Fibroblast of the conjunctiva (primary cell): ENCODE measurements at places on chromosomes 11 and 22.
A peak's percentile ranks its signal among the peaks of the same experiment; 100 is the strongest.

- DNase-seq = no peak
Observed at GRCh38 chr11:131218542-131218941, 151.9 kb upstream of the NTM start.

DNA sequence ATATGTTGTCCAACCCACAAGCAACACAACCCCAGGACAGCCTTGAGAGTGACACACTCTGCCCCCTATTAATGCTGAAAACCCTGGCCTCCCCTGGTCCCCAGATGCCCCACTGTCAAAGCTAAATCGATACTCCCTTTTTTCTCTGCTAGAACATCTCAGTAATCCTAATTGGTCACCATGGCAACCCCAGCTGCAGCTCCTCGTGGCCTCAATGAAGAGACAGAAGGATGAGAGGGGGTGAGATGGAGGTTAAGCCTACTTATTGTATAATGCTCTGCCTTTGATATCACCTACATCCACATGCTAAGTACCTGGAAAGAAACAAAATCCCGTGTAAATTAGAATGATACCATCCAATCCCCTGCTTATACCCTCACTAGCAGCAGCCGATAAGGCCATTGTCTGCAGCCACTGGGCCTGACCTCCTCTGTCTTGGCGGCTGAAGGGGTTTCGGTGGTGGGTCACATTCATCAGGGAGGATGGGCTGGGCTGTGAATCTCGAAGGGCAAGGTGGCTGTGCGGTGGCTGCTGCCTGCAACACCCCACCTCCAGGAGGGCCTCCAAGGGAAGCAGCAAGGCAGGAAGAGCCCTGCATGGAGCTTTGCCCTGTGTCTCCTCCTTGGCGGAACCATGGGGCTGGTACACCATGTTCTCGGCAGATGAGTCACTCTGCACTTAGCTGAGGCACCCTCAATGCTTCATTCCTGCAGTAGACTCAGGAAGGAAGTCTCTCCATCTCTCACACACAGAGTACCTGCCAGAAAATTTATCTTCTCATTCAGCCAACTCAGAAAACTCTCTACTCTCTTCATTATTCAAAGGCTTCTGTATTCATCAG lies 399.5 kb downstream of the BUD13 start:
- no peak for DNase-seq

- peak; percentile 76 for DNase-seq
Observed at GRCh38 chr11:103773059-103773458, 263.4 kb upstream of the DDI1 start.

GRCh38 chr22:32661737-32662586 lies 139.5 kb upstream of the TIMP3 start:
- no peak for DNase-seq

DNA sequence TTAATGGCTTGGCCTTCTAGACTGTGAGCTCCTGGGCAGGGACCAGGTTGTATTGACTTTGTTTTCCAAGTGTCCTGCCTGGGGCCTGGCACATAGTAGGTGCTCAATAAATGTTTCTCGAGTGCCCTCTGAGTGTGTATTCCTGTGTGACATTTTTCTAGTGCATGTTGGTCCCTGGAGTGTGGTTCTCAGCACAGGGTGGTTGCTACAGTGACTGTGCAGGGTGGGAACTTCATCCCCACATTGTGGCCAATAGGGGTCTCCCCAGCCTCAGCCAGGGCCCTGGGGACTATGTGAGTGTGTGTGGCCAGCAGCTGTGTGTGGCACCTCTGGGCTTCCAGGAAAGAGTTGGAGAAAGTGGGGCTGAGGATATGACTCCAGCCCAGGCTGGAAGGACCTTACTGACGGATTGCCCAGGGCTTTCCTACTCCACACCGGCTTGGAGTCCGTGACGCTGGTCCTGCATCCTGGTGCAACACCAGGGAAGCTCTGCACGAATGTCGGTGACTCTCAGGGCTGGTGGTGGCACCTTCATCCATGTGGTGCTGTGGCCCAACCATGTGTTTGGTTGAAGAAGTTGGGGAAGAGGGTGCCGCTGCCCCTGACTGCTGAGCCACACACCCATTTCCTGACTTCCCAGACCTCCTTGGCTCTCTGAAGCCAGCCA lies 9.0 kb upstream of the MARK2 start:
- no peak for DNase-seq

- no peak for DNase-seq
Observed at GRCh38 chr22:33025675-33026074, 32.5 kb downstream of the SYN3 start.

GRCh38 chr11:73334384-73335203 lies 26.5 kb downstream of the ARHGEF17 start:
- peak; percentile 67 for DNase-seq

DNA sequence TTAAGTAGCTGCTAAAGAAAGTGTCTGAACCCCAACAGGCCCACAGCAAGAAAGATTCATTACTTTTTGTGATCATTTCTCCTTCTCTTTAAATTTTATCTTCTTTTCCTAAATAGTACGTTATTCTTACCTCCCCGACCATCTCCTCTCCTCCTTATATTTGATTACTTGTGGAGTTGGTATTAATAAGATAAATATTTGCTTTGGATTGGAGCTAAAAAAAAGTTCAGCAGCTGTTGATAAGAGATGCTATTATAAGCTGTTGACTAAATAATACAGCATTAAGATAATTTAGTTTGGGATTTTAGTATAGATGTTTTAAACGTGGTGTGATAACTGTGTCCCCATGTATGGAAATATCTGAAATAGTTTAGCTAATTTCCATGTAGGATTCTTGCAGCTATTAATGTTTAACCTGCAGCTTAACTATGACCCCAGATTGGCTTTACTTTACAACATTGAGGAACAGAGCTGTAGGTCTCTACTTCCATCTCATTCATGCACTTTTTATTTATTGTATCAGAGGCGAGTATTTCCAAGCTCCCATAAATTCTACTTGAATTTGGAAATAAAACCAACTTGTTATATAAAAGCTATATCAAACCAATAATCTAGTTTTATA lies 37.8 kb downstream of the ZNF143 start:
- DNase-seq = no peak

GRCh38 chr22:39815932-39816331 lies 77.6 kb downstream of the ENTHD1 start:
- peak; percentile 40 for DNase-seq

GRCh38 chr11:2204361-2205213 lies 33.0 kb upstream of the TH start:
- DNase-seq = no peak

DNA sequence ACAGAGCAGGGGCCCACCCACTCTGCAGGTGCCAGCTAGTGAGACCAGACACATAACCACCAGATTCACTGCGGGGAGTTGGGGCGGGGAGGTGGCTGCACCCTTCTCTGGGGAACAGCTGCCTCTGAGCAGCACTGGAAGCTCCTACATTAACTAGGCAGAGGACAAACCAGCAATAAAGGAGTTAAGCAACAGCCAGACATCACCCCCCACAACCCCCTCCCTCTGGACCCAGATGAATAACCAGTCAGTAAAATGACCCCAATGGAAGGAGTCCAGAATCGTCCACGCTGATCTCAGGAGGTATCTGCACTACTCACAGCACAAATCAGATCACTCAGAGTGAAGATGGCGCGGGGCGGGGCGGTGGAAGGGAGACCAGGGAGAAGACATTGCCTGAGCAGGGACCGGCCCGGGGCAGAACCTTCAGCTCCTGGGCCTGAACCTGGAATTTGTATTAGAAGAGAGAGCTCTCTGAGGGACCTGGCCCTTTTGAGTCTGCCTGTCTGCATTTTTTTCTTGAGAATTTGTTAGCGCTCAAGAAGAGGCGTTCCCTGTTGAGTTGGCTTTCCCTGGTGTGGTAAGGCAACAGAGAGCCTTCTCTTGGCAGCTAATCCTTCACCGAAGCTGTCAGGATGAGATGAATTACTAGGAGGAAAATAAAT lies 125.5 kb upstream of the NCAM1 start:
- no peak for DNase-seq

DNA sequence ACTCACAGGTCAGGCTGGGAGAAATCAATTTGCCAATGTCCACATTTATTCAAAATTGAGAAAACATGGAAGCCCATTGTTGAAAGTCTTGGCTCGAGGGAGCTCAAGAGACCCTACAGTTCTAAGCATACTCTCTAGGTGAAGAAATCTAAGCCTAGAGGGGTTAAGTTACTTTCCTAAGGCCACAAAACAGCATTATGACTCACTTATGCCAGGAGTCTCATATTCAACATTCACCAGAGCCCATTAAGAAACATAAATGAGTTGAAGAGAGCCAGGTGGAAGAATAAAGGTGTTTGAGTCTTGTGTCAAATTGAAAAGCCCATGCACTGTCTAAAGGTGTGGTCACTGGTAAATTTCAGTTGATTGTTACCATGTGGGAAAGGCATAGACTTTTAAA lies 108.1 kb downstream of the INSC start:
- no peak for DNase-seq

DNA sequence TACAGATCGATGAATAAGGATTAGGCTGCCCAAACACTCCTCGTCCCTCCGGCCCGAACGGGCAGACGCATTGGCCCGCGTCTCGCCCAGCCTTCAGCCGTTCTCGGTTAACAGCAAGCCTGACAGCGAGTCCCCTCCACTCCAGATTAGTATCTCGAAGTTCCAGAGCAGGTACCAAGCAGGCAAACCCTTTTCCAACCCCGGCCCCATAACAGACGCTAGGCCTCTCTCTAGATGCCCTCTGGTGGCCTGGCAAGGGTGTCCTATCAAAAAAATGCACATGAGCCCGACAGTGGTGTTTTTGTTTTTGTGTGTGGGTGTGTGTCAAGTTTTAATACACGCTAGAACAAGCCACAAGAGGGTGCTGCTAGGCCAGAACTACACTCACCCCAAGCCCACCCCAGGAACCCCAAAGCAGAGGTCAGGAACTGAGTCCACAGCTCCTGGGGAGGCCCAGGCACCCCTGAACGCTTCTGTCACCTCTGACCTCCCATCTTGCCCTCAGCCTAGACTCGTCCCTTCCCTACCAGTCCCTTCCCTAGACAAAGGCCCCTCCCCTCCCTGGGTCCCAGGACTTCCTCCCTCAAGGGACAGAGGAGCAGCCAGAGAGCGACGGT lies 658 bp upstream of the ARFGAP2 start:
- DNase-seq = peak; percentile 72

DNA sequence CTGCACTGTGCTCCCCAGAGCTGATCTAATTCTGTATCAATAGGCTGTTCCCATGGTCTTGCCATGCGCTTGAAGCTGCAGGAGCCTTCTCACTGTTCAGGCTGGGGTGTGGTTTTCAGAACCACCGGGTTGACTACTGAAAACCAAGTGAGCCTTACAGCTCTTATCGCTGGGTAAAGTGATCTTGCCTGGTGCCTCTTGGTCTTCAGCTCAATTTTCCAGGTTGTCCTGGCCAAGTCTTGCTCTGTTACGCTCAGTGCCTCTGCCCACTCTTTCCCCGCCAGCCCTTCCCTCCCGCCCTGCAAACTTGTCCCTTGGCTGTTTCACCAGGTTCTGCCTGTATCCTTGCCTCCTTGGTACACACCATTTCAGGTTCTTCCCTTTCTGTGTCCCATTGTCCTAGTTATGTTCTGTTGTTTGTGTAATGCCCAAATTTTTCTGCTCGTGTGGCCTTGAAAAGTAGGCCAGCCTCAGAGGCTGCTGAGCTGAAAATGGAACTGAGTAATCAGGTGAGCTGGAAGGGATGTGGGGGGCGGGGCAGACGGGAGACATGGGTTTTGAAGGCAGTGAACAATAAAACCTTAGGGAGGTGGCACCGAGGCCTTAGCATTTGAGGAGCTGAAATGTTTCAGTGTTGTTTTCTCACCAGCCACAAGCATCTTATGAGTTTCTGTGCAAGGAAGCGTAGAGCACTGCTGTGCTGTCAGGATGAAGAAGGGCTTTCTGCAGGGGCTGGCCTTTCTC lies 11.2 kb downstream of the PEX26 start:
- no peak for DNase-seq

GRCh38 chr11:35347921-35348331 lies 71.4 kb downstream of the SLC1A2 start:
- DNase-seq = peak; percentile 86

- DNase-seq = no peak
Observed at GRCh38 chr11:86116386-86116726, 47.5 kb upstream of the PICALM start.

GRCh38 chr11:75576017-75576416 lies 14.0 kb downstream of the SERPINH1 start:
- DNase-seq = no peak

DNA sequence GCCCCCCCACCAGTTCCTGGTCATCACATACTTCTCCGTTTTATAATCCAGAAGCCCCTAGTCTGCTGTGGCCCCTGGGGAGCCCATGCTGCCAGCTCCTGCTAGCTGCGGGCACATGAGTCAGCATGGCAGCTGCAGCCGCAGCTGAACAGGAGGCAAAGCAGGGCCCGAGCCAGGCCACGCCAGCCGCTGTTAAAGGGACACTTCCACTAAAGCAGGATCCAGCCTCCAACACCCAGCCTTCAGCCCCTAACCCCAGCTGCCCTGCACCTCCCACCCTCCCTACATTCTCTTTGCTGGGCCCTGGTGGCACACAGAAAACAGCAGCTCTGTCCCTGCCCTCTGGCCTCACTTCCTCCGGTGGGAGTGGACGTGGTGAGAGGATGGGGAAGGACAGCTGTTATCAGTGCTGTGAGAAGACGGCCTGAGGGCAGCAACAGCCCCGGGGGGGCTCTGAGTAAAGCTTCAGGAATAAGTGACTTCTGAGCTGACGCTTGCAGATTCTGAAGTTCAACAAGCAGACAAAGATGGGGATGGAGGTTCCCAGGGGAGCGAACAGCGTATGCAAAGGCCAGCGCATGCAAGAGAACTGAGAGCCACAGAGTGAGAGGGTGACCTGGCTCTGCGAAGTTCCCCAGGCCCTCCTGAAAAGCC lies 688 bp upstream of the LRRC74B start:
- DNase-seq = peak; percentile 46

- no peak for DNase-seq
Observed at GRCh38 chr11:72741429-72741833, 10.8 kb downstream of the ARAP1 start.

- no peak for DNase-seq
Observed at GRCh38 chr11:100712583-100712982, 25.5 kb downstream of the ARHGAP42 start.

DNA sequence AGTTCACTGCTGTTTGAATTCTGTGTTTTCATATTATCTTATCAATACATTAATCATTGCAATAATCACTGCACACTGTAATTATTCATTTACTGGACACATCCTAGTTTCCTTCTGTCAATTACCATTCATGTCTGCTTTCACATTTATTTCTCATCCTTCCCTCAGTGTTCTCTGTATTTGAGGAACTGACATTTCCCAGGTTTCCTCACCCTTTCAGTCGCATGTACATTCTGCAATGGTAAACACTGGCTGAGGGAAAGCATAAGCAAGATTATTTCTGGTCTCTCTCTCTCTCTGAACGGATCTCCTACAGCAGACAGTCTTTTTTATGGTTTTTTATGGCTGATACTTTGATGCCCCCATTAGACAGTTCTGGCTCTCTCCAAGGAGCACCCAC lies 4.2 kb upstream of the HBD start:
- no peak for DNase-seq
